ENCODE measurements at places on chromosomes 6 and 20. TPM values are rescaled to one million over a fixed set of nuclear protein-coding genes. Genes with fewer than 3 reads are reported as not detected.

UTRN gene
- 210 TPM for total RNA-seq

C20orf204 gene
- total RNA-seq = 2.4 TPM

DNA sequence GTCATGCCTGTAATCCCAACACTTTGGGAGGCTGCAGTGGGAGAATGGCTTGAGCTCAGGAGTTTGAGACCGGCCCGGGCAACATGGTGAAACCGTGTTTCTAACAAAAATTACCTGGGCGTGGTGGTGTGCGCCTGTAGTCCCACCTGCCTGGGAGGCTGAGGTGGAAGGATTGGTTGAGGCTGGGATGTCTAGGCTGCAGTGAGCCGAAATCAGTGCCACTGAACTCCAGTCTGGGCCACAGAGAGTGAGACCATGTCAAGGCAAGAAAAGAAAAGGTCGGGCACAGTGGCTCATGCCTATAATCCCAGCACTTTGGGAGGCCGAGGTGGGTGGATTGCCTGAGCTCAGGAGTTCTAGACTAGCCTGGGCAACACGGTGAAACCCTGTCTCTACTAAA, 8.2 kb upstream of the BCAS4 start:
- DNase-seq = no peak

SDC4 gene
- 397 TPM for total RNA-seq

GRCh38 chr6:28758046-28758817, 165.6 kb downstream of the TRIM27 start:
- no peak for DNase-seq

- no peak for DNase-seq
Measured at GRCh38 chr6:165976684-165977083, 191.0 kb downstream of the TBXT start.

TMEM74B gene
- 0.54 TPM for total RNA-seq

GRCh38 chr20:4883051-4883450, 118.3 kb downstream of the SLC23A2 start:
- no peak for DNase-seq

OPRM1 gene
- not detected for total RNA-seq

DNA sequence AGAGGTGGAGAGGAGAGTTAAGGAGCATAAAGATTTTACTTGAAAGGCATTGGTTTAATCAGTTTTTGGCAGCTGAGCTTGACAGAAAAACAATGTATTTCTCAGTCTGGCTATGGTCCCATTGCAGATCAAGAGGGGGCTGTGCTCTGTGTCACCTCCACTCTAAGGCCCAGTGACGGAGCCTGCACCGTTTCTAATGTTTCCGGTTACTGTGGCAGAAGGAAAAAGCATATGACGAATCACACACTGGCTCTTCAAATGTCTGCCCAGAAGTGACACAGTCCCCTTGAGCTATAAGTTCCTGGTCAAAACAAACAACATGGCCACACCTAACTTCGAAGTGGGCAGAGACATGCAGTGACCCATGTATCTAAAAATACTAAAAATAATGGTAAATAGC, 372.0 kb downstream of the PLCB1 start:
- no peak for DNase-seq

HTR1E gene
- total RNA-seq = not detected

DNA sequence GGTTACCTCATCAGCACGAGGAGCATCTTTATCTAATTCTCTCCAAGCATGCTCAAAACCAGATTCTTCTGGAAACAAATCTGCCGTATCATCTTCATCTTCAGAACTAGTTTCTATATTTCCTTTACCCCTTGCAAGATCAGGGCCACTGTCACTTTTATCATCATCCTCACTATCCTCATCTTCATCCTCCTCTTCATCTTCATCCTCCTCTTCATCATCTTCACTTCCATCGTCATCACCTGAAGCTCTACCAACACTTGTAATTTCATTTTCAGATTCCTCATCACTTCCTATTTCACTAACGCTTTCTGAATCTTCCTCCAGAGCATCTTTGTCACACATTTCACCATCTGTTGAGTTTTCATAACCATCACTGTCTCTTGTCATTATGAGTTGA, 8.9 kb downstream of the ESF1 start:
- no peak for DNase-seq

DNA sequence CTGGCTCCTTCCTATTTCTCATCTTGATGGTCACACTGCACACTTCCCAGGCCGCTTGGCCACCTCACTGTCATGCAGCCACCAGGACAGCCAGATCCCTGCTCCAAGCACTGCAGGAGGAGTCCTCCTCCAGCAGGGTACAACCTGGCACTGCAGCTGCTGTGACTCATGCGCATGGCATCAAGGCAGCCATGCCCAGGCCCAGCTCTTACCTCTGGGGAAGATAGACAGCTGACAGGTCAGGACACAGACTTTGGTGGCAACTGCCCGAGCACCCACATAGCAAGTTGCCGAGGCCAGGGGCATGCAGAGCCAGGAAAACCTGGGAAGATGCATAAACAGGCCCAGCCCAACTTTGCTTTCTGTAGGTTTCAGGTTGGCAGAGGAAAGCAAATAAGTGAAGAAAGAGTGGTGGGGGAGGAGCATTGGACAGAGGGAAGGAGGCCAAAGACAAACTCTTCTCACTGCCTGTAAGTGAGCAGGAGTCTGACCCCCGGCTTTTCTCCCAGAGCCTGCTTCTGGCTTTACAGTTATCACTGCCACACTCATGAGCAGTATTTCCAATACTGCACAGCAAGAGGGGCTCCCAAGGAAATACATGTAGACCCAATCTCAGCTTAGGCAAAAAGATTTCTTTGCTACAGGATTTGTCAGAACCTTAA, 38.8 kb downstream of the SLC22A3 start:
- no peak for DNase-seq

GRCh38 chr6:52555518-52556233, 21.2 kb downstream of the TRAM2 start:
- DNase-seq = no peak

DNA sequence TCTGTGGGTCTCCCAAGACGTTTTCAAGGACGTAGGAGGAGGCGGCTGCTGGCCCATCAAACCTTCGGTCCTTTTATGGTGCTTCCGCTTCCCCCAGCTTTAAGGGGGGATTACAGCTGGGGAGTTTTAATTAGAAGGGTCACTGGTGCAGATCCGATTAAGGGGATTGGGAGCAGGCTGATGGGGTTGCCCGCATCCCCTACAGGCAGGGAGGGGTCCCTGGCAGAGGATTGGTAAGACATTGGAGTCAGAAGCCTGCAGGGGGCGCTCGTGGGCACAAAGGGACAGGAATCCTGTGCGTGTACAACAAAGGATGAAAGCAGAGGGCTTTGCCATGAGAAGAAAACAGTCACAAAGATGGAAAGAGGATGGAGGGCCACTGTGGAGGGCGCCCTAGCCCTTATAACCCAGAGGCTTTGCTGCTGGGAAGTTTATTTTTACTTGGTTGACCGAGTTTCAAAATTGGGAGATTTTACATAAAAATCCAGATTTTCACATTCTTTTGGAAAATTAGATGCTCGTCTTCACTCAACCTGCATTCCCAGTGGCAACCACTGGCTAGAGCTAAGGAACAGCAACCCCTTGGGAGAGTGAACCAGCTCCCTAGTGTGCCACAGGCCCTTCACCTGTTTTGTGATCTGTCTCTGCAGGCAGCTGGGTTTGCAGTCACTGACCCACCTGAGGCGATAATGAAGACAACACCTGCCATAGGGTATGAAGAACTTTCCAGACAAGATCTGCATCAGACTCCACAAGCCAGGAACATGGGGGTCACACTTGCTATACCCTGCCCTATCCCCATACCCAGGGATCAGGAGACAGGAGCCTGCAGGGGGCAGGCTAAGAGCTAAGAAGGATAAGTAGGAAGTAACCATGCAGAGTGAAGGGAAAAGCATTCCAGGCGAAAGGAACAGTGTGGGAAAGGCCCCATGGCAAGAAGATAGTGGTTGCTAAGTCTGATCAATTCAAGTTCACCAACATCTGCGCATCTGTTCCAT, 97.7 kb downstream of the KCNB1 start:
- peak; percentile 78 for DNase-seq

DNA sequence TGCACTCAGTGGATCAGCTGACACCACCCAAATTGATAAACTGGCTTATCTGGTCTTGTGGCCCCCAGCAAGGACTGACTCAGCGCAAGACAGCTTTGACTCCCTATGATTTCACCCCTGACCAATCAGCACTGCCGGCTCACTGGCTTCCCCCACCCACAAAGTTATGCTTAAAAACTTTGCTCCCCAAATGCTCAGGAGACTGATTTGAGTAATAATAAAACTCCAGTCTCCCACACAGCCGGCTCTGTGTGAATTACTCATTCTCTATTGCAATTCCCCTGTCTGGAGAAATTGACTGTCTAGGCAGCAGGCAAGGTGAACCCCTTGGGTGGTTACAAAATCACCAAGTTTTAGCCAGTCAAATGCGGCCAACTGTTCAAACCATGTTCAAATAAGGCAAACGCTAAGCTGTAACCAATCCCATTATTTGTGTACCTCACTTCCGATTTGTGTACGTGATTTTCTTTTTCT, 32.5 kb downstream of the SLC22A2 start:
- DNase-seq = no peak

GRCh38 chr20:6051505-6051904, 2.4 kb downstream of the LRRN4 start:
- DNase-seq = peak; percentile 54

DNA sequence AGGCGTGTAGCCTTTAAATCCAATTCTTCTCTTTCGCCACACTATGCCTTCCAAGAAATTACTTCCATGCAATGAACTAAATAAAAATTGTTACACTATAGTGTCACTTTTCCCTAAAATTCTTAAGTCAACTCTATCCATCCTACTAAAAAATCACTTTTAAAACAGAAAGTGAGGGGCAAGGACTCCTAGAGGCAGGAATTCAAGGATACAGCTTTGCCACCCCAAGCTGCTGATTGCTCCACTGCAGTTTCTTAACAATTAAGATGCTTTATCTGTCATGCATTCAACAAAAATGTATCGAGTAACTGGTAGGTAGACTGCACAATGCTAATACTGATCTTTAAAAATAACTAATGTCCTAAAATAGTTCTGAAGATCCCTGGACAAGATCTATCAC, 4.3 kb downstream of the MCM9 start:
- DNase-seq = no peak

DNA sequence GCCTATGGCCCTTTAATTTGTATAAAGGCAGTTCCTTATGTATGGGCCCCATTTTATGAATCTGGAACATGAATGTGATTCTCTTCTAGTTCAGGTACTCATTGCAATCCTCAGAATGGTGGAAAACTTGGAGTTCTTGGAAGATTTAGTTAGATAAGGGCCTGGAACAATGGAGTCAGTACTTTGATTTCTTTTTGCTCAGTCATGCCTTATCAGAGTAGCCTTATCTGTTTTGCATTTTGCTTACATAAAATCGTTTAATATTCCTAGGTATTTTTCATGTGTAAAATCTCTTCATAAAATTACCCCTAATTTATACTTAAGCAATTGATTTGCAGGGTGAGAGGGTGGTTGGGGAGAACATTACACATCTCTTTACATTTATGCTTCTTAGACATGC, 160.6 kb downstream of the JARID2 start:
- DNase-seq = no peak

DNA sequence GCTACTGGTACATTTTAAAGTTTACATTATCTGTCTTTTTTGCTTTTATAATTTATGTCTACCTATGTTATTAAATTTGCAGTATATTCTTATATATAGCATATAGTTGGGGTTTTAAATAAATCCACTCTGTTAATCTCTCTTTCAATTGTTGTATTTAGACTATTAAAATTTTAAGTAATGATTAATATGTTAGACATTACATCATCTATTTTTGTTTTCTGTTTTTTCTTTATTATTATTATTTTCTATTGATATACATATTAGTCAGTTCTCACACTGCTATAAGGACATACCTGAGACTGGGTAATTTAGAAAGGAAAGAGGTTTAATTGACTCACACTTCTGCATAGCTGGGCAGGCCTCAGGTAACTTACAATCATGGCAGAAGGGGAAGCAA, 1338.2 kb upstream of the GJE1 start:
- no peak for DNase-seq

DNA sequence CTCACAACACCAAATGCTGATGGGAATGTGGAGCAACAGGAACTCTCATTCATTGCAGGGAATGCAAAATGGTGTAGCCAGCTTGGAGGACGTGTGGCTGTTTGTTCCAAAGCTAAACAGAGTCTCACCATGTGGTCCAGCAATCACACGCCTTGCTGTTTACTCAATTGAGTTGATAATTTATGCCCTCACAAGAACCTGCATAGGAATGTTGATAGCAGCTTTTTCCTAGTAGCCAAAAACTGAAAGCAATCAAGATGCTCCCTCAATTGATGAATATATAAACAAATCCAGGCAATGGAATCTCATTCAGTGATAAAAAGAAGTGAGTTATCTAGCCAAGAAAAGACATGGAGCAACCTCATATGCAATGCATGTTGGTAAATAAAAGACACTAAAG, 15.6 kb upstream of the VSX1 start:
- DNase-seq = no peak

Measured in kidney (tissue), 22 donors.